Stimulated activated CD8-positive, alpha-beta memory T cell treated with anti-CD3 and anti-CD28 coated beads, Interleukin-4, amount 100 ng/mL, for 1 hour (primary cell): ENCODE measurements at places on chromosomes 7 and 10.

DNA sequence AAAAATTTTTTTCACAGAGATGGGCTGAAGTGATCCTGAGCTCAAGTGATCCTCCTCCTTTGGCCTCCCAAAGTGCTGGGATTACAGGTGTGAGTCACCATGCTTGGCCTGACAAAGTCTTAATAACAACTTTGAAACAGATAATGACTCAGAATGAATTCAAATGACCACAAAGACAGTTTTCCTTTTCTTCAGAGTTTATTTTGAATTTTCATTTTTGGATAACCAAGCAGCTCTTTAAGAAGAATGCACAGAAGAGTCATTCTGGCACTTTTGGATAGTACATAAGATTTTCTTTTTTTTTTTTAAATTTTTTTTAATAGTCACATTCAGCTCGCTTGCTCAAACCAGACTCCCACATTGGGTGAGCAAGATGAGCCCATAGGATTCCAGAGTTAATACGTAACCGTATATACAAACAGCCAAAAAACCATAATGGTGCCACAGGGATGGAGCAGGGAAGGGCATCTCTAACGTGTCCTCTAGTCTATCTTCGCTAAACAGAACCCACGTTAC is 43.0 kb upstream of the NMT2 start:
- DNase-seq: no peak

GRCh38 chr10:62738916-62739315 is 65.6 kb upstream of the ADO start:
- no peak for DNase-seq

DNA sequence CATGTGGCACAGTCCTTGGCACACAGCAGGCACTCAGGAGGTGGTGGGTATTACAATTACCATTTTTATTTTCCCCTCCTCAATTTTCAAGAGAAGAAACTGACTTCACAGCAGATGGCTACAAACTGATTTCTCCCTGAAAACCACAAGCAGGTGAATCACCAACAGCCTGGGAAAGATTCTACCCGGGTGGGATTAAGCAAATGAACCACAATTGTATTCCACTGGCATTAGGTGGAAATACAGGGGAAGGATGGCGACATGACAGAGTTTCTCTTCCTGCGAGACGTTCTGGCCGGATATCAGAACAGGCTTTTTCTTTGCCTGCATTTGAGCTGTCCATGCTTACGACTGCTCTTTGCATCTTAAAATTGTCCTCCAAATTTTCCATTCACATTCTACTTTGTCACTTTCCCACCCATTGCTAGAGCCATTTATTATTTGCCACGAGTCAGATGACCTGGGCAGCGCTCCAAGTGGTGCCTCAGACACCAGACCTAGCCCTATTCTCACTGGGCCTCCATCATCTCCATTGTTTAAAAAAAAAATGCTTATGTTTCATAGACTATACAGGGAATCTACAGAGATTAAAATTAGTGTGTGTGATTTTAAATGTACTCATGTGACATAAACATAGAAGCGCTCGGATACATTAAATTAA is 4.6 kb downstream of the DENND11 start:
- no peak for DNase-seq

DNA sequence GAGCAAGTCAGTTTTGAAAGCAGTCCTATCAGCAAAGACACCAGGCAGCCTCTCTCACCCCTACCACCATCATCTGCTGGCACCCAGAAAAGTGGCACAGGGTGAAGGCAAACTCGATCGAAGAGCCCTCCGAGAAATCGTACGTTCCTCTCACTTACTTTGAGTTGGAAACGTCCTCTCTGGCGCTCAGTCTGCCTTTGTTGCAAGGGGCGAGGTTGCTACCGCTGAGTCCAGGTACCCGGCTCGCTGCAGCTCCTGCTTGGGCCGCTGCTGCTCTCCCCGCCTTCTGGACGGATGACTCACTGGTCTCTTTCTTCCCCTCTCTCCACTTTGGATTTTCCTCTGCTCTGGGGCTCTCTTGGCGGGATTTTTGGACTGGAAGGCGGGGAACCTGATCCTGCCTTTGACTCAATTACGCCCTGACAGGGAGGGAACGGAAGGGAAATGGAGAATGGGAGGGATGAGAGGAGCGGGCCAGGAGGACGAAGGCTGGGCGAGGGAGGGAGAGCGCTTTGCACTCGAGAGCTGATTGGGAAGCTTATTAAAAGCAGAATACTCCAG is at the start of gene PTN:
TSS of gene PTN (minus strand) at position 453 of the 561 bp plus-strand sequence. CDS start 88,760 bp downstream, outside the sequence.
- DNase-seq: no peak

GRCh38 chr10:84098667-84099066 is 40.6 kb upstream of the GHITM start:
- DNase-seq: no peak

DNA sequence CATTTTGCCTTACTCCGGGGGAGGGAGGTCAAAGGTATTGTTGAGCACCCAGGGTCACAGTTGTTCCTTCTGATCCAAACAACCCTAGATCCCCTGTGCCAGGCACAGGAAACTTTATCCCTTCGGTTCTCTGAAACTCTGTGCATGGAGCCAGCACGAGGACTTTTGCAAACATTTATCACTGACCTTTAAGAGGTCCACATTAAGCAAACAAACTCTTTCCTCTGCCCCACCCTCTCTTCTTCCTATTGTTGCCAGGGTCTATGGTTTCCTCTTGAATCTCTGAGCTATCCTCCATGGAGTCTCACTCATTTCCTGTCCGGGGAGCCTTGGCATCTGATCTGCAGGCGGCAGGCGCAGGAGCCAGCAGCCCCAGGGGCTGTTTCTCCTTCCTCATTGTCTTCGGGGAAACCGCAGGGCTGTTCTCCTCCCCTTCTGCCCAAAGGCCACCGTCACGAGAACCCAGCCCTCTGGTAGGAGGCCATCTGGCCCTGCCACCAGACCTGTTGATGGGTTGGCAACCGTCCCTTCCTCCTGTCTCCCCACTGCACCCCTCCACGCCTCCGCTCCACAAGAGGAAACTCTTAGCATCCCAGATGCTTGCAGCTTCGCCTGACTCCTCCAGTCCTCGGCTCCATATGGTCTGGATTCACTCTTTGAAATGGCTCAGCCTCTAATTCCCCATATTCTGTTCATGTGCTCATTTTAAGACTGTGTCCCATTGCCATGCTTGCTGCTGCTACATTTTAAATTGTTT is 327.3 kb upstream of the NRP1 start:
- no peak for DNase-seq

DNA sequence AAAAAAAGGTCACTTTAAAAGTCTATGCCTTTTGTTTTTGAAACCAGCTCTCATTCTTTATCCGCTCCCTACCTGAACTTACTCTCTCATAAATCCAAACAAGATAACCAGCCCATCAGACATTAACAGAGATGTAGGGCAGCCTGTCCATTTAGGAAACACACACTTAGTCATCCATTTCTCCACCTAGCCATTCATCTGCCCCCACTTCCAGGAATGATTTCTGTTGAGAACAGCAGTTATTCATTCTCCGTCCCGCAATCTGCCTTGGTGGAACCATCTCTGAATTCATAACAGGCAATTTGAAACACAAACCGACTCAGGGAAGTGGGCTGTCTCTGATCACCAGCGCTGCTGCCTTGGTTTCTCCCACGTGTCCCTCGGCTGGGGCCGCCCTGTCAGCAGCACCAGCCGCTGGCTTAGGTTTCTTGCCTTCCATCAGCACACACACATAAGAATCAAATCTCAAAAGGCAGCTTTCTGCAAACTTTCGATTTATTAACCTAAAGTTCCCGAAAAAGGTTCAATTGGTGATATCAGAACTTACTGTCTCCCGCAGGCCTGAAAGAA is 528.2 kb upstream of the NRP1 start:
- DNase-seq: no peak

DNA sequence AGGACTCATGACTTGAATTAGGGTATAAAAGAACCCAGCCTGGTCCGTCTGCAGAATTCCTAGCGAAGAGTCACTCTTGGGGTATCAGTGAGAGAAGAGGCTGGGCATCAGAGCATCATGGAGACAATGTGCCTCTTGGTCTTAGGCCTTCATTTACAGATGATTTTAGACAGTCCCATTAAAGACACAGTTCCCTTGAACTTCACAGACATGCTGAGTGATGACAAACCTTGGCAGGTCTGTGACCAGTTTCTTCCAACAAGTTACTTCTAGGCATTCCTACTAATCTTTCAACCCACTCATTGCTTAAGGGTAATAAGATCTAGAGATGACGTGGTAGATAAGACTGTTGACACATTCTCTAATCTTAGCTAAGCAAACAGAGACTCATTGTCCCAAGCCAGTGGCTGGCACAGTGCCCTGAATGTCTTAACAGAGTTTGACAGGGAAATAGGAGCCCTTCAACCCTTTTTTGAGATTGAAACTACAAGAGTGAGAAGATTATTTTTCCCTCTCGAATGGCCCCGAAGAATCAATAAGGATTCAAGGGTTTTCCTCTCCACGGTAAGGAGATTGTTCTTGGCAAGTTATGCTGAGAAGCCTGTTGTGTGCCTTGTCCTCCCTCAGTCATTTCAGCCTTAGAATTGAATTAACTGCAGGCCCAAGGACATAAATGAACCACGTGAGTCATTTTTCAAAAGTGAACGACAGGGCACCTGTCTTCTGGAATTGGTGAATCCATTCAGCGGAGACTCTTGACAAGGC is 281.1 kb downstream of the CCDC3 start:
- no peak for DNase-seq

- no peak for DNase-seq
These were observed 24.1 kb upstream of the CDCA7L start for GRCh38 chr7:21969822-21970221.

DNA sequence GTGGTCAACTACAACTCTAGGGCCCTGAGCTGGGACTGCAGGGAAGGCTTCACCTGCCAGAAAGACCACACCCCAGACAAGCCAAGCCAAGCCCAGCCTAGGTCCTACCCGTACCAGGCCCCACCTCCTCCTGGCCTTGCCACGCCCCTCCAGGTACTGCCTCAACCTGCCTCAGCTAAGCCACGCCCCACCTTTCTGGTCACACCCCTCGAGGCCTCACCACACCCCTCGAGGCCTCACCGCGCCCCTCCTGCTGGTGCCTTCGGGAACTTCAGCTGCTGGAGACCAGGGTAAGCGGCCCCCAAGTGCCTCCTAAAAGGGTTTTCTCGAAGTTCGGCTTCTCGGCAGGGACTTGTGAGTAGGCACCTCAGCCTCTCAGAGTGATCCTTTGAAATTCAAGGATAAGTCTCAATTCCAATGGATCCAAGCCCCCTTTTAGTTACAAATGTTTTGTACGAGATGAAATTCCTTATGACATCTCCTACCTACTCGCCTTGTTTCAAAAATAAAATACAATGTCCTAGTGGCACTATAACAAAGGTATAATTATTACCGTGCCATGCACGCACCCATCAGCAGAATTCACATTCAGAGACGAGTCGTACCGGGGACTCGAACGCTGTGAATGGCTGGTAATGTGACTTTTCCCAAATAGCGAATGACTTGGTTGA is 171.2 kb downstream of the ARHGAP21 start:
- DNase-seq: no peak

- DNase-seq: no peak
These were observed 389.1 kb downstream of the XPNPEP1 start for GRCh38 chr10:109534193-109534592.

DNA sequence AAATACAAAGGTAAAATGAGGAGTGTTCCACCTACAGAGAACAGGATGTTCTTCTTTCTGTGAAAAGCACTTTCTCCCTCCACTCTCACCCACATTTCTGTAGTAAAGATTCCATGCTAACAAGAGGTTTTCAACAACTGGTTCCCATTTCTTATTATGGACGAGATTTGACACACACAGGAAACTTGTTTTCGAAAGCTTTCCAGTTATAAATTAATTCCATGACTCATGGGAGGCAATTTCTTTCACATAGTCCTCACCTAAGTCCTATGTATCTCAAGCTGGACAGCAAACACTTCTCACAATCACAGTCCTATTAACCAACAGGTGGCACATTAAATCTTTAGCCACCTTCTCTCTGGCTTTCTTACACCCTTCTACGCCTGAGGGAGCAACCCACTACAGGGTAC is 24.5 kb downstream of the RAPGEF5 start:
- no peak for DNase-seq

- no peak for DNase-seq
These were observed 1.7 kb downstream of the SCRN1 start for GRCh38 chr7:29987811-29988317.

GRCh38 chr10:66187053-66187733 is 738.6 kb upstream of the LRRTM3 start:
- DNase-seq: no peak

- DNase-seq: no peak
These were observed 42.0 kb downstream of the CDK6 start for GRCh38 chr7:92794391-92794790.

GRCh38 chr10:33483124-33483815 is 148.8 kb upstream of the NRP1 start:
- no peak for DNase-seq

DNA sequence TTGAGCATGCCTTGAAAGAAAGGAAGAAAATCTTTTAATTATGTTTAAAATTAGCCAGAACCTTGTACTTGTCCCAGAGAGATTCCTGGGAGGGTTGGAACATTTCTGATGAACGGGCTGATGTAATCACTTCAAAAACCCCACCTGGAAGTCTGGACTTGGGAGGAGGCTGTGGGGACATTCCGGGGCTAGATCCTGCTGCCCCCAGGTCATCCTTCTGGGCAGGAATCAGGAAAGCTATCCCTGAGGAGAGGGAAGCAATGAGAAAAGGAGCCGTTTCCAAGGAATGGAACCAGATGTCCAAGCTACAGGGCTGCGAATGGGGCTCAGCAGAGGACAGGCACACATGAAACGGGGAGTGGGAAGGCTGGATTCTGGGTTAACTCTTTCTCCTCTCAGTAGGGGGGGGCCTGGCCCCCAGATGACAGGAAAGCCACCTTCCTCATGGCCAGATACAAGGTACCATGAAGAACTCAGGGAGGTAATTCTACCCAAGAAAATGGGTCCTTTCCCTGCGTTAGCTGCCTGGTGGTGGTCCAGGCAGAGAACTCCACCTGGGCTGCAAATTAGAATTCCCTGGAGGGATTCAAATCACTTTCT is 280.1 kb downstream of the TCF7L2 start:
- DNase-seq: no peak

DNA sequence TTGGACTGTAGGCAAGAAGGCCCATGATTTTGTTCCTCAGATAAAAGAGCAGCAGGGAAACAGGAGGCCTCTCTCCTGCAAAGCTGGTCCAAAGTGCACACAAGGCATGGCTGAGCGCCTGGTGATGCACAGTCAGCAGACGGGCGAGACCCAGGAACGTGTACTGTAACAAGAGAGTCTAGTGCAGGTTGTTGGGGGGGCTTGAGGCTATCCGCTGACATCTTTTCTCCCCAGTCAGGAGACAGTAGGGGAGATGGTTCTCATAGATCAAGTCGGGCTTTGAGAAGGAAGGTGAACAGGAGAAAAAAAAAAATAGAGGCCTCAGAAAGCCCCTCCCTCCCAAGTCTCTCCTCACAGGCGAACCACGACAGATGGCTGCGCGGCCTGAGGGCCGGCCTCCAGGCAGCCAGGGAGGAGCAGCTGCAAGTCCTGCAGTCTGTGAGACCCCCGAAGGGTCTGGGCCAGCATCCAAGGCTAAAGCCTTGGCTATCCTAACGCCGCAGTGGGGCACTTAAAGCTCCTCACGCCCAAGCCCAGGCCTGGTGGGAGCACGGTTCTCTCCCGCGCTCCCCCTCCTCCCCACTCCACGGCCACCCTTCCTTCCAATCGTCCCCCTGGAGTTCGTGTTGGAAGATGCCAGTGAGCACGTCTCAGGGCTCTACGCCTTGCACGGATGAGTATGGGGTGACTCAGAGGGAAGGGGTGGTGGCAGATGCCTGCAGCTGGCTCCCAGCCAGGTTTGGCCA is 68.3 kb downstream of the PRKAG2 start:
- no peak for DNase-seq

GRCh38 chr7:44315301-44315903 is 10.0 kb downstream of the CAMK2B start:
- no peak for DNase-seq
